Cardiac muscle cell (in vitro differentiated cells and primary cell): ENCODE measurements at places on chromosomes 3 and 15. TPM values are rescaled to one million over a fixed set of nuclear protein-coding genes. Genes with fewer than 3 reads are reported as not detected.

- H3K27me3 ChIP-seq = no peaks in the 10 kb centered on the region
- H3K4me3 ChIP-seq = no peak overlapping the region
- no peaks in the 10 kb centered on the region for H3K4me1 ChIP-seq
- no peak overlapping the region for H3K27ac ChIP-seq
- H3K36me3 ChIP-seq = peaks cover 19% of the 10 kb centered on the region
These were observed 32.6 kb upstream of the SENP5 start for GRCh38 chr3:196835086-196835485.

DNA sequence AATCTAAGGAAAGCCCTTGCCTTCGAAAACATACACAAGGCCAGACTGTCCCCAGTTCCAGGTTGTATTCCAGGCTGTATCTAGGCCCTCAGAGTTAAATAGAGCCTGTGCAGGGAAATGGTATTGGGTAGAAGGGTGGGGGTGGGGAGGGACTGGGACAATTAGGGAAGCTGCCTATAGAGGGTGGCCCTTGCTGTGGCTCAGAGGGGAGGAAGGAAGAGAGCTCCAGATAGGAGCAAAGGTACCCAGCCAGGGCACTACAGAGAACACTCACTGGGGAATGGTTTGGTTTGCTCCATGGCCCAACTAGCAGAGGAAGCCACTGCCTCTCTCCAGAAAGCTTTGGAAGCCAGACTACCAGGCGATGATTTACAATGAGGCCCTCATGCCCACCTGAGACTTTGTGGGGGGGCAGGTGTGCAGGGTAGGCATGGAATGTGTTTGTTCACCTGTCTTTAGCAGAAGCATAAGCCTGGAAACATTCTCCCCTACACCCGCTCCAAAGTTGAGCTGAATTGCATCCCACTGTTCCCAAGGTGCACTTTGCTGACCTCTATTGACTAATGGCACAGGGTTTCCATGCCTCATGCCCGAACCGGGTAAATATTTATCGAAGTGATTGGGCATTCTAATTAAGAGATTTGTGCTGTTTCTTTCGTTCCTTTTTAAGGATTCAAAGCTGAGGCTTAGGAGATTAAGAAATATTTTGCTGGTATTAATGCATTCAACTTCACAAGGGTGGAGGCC, 6.3 kb upstream of the TLE3 start:
- H3K4me1 ChIP-seq = peaks cover 16% of the 10 kb centered on the region
- no peaks in the 10 kb centered on the region for H3K27me3 ChIP-seq
- H3K4me3 ChIP-seq = no peak overlapping the region
- no peaks in the 10 kb centered on the region for H3K36me3 ChIP-seq

GRCh38 chr15:56146756-56147155, 96.9 kb downstream of the RFX7 start:
- H3K27ac ChIP-seq = no peak overlapping the region
- no peak for DNase-seq
- peaks cover 8% of the 10 kb centered on the region for H3K36me3 ChIP-seq
- H3K4me1 ChIP-seq = no peaks in the 10 kb centered on the region

DNA sequence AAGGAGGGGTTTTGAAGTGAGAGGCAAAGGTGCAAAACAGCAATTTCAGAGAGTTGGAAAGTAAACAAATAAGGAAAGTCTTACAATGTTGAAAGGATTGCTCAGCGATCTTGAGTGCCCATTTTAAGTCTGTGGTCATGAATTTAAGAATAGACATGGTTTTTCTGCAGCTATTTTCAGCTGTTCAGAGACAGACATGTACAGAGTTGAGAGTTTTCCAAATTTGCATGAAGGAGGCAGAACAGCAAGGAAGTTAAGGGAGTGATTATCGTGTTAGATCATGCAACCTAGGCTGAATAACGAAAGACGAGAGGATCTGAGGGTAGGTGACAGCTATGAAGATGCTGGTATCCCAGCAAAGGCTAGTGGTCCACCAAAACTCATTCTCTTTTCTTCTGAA, 37.2 kb downstream of the DET1 start:
- H3K4me1 ChIP-seq = no peaks in the 10 kb centered on the region
- H3K27ac ChIP-seq = no peak overlapping the region
- H3K27me3 ChIP-seq = no peaks in the 10 kb centered on the region
- H3K4me3 ChIP-seq = no peak overlapping the region

- H3K27ac ChIP-seq = no peak overlapping the region
- peaks cover 69% of the 10 kb centered on the region for H3K27me3 ChIP-seq
- peak; percentile 42 for DNase-seq
- peak overlapping the region; percentile 20 for H3K4me3 ChIP-seq
- H3K4me1 ChIP-seq = no peaks in the 10 kb centered on the region
These were observed 1.6 kb downstream of the OXTR start for GRCh38 chr3:8767667-8768363.

DNA sequence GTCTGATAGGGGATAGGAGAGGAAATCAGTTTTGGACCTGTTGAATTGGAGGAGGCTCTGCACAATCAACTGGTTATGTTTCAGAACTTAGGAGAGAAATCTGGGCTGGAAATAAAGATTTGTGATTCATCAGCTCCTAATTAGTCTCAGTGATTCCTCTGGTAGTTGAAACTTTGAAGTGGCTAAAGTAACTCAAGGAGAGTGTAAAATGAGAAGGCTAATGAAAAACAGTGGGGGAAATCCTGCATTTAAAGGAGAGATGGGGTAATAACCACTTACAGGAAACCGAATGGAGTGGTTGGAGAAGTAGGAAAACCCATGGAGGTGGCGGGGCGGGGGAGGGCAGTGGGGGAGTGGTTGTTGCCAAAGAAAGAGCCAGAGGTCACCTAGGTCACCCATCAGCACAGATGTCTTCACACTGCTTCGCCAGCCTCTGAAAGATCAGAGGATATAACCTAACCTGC, 32.6 kb downstream of the MAP2K5 start:
- H3K4me3 ChIP-seq = no peak overlapping the region
- H3K27ac ChIP-seq = no peak overlapping the region
- H3K36me3 ChIP-seq = no peaks in the 10 kb centered on the region
- H3K27me3 ChIP-seq = no peaks in the 10 kb centered on the region

GRCh38 chr15:89199746-89200145, 21.6 kb downstream of the RLBP1 start:
- no peaks in the 10 kb centered on the region for H3K36me3 ChIP-seq
- peak overlapping the region; percentile 42 for H3K27ac ChIP-seq
- no peak overlapping the region for H3K4me3 ChIP-seq
- H3K27me3 ChIP-seq = no peaks in the 10 kb centered on the region
- peaks cover 23% of the 10 kb centered on the region for H3K4me1 ChIP-seq

DNA sequence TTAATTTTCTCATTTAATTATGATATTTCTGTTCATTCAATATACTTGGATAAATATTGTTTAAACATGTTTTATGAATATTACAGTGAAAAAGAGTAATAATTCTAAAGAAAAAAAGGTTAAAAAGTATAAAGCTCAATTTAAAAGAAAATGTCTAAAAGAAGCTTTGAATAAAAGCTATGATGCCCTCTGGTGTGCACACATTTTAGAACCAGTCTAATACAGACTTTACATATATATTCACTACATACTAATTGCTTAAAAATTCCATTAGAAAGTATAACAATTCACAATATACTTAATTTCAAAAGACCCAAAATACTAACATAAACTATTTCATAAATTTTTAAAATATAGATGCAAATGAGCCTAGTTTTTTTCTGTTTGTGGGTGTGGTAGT, 909.1 kb upstream of the ROBO1 start:
- DNase-seq = no peak
- no peak overlapping the region for H3K4me3 ChIP-seq
- H3K36me3 ChIP-seq = no peaks in the 10 kb centered on the region
- H3K4me1 ChIP-seq = no peaks in the 10 kb centered on the region

Gene ALDH1L1
- total RNA-seq = 1.3 and 2.6 TPM in 2 replicates

Gene PPM1M
- total RNA-seq = 4.8 and 13.1 TPM in 2 replicates
